ENCODE measurements at places on chromosomes 13 and 19.

- DNase-seq: no peak
Measured at GRCh38 chr13:39729156-39729555, 73.7 kb downstream of the COG6 start.

- no peak for DNase-seq
Measured at GRCh38 chr19:50500060-50500752, 10.8 kb downstream of the JOSD2 start.

DNA sequence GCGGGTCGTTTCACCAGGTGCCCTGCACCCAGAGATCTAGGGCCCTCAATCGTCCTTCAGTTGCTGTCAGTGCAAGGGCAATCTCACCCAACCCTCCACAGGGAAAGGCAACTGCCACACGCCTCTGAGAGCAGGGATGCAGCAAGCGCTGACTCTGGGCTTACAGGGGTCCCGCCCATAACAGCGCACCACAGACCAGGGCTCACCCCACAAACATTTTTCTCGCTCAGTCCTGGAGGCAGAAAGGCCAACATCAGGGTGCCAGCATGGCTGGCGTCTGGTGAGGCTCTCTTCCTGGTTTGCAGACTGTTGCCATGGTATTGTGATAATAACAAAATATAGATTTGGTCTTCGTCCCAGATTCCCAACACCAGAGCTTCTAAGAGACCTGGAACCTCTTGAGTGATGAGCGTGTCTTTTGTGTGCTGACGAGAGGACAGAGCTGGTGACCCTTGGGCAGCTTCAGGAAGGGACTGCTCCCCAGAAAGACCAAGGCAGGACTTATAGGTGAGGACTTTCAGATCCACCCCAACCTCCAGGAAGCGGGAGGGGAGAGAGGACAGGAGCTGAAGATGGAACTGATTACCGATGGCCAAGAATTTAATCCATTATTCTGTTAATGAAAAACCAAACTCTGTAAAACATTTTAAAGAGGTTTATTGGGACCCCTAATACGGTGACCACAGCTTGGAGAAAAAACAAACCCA is 51.3 kb downstream of the C13orf46 start:
- DNase-seq: no peak

DNA sequence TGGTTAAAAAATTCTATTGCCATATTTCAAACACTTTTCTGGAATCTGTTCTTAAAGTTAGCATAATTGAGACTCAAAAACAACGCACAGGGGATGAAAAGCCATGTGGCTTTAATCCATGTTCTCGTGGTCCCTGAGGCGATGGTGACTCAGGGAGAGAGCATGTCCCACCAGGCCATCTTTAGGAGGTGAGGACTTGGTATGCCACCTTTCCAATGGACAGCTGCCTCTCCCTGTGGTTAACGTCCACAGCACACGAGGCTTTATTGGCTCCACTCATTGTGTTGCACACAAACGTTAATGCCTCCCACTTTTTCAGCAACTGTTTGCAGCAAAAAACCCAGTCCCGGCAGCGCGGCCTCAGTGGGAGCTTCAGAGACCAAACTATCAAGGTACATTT is 51.4 kb downstream of the EFNB2 start:
- no peak for DNase-seq

GRCh38 chr19:15194938-15195337 is 5.9 kb downstream of the NOTCH3 start:
- DNase-seq: no peak

DNA sequence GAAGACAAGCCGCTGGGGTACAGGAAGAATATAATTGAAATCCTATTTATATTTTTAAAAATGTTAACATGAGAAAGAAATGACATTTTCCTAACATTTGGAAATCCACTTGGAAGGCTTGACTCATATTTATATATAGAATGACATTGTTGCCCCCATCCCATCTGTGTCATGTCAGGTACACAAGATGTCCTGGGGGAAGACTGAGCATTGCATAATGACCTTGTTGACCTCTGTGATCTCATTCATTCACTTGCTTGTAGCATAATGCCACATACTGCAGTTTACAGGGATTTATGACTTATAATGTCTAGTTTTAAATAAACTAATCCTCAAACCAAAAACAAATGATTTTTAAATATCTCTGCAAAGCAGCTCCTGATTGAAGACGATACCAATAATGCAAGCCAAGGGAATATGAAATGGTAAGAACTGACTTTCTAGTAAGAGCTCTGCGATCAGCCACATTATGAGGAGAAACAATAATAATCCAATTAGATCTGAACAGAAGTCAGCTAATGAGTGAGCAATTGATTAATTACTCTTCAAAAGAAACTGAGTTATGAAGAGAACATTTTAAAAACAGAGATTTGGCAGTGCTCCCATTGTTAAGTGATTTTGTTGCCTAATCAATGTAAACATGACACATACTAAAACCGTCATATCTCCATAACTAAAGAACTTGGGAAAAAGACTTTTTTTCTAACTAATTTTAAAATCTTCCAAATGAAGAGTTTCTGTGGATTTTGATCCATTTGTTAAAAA is 21.2 kb upstream of the VWA8 start:
- no peak for DNase-seq

- peak; percentile 34 for DNase-seq
Measured at GRCh38 chr19:4172861-4173473, 9.4 kb downstream of the SIRT6 start.

DNA sequence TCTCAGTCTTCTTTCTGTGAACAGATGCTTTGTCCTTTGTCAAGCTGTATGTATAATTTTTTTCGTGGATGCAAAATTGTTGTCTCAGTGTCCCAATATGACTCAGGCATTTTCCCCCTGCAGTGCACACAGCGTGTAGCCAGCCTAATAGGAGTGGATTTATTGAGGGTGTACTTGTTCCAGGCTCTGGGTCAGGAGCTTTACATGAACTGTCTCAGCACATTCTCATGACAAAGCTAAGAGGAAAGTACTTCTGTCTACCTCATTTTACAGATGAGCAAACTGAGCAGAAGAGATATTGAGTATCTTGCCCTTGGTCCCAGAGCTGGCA is 50.8 kb downstream of the STK24 start:
- no peak for DNase-seq

DNA sequence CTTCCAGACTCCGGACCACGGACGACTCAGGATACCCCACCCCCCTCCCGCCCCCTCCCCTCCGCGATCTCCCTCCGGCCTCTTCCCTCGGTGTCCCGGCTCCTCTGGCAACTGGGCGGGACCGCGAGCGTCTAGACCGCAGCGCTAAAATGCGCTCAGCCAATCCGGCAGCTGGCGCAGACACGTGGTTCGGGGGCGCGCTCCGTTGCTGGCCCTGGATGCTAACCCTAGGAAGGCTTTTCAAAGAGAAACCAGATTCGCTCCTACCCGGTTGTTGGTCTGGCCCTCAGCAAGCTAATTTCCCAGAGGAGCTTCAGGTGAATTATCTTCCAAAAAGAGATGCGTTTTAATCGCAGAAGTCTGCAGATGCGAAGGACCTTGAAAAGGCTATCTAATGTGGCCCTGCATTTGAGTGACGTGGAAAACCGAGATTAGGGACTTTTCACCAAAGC is at the start of gene DZIP1:
Gene DZIP1, minus strand, starts transcription at position 106 of the 452 bp plus-strand sequence. CDS start 2,677 bp downstream, outside the sequence.
- no peak for DNase-seq

- no peak for DNase-seq
Measured at GRCh38 chr19:55593096-55593772, 6.1 kb downstream of the FIZ1 start.

GRCh38 chr19:11242864-11243797 is 3.7 kb downstream of the ANGPTL8 start:
- DNase-seq: peak; percentile 77

- no peak for DNase-seq
Measured at GRCh38 chr19:6003976-6004375, 26.0 kb upstream of the RANBP3 start.

- no peak for DNase-seq
Measured at GRCh38 chr19:43626838-43627237, 7.4 kb upstream of the ZNF428 start.

DNA sequence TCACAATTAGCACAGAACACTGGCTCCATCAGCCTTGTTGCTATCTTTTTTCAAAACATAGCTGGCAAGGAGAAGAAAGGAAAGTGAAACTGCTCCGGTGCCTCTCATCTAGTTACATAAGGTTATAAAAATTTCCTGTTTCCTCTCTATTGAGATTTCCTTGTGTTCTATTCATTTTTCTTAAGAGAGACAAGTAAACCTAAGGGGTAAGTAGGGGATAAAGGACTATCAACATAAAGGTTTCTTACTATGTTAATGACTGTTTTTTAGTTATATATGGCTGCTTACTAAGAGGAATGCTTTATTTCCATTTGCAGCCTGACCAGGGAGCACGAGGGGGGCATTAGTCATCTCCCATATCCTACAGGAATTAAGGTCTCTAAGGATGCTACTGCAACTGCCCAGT is 73.2 kb upstream of the MLNR start:
- no peak for DNase-seq

GRCh38 chr19:33621065-33621785 is 528 bp upstream of the CHST8 start:
- no peak for DNase-seq

DNA sequence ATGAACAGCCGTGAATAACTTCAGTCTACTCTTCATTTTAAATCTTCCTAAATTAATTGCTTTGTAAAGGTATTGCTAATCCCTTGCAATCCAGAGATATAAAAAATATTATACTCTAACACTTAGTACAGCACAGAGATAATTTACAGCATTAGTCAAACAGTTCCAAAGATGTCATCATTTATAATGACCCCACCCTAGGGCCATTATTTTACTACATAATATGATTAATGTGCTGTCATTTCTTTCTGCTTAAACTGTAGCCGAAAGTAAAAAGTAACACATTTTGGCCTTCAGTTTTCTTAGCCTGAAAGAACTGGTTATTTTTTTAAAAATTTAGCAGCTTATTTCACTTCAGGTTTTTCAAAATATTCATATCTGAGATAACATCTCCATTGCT is 256.3 kb upstream of the RFC3 start:
- no peak for DNase-seq

- no peak for DNase-seq
Measured at GRCh38 chr13:89150362-89150761, 1479.2 kb downstream of the SLITRK5 start.

DNA sequence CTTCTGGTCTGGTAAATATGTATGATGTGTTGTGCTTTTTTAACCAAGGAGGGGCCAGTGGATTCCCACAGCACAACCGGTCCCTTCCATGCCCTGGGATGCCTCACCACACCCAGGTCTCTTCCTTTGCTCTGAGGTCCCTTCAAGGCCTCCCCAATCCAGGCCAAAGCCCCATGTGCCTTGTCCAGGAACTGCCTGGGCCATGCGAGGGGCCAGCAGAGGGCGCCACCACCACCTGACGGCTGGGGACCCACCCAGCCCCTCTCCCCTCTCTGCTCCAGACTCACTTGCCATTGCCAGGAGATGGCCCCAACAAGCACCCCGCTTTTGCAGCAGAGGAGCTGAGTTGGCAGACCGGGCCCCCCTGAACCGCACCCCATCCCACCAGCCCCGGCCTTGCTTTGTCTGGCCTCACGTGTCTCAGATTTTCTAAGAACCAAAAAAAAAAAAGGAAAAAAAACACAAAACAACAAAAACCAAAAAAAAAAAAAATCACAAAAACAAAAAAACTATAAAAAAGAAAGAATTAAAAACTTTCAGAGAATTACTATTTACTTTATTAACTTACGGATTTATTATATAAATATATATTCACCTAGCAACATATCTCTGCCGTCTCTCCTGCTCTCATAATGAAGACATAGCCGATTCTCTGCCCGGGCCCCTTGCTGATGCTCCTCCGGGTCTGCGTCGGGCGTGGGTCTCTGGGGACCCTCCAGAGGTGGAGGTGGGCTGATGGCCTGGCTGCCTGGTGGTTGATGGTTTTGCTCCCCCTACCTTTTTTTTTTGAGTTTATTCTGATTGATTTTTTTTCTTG is 14.4 kb downstream of the CAPN12 start:
- DNase-seq: peak; percentile 49

GRCh38 chr13:99087954-99088491 is 110.2 kb upstream of the DOCK9 start:
- DNase-seq: no peak

- DNase-seq: no peak
Measured at GRCh38 chr13:114025714-114026431, 52.0 kb upstream of the C13orf46 start.

GRCh38 chr13:66951426-66951825 is 278.7 kb downstream of the PCDH9 start:
- DNase-seq: no peak

DNA sequence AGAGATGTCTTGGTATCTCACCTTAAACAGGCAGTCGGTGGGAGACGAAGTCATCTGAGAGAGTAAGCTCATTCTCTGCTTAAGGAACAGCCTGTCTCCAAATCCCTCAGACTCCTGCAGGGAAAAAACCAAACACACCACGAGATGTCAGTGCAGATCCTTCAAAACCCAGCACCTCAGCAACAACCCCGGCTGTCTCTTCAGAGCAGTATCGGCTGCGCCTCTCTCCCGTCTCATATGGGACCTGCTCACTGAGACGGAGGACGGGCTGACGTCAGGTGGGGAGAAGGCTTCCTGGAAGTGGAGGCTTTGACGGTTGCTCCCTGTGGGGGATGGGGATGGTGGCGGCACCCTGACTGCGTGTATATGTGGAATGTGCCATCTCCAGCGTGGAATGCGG is 43.6 kb downstream of the ANKRD27 start:
- no peak for DNase-seq

DNA sequence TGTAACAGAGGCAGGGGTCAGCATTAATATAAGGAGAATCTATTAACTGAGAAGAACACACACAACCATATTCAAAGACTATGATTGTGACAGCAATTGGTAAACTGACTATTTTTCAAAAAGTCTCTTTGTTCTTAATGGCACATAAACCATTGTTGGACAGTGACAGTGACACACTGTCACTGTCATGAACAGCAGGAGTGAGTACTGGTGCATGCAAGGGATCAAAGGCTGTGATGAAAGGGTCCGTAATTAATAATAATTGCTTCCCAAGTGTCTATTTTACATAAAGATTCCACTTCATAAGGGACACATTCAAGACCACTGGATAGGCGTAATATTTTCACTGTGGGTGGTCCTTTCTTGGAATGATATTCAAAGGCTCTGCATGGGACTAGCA is 50.7 kb downstream of the LHFPL6 start:
- no peak for DNase-seq

GRCh38 chr19:7850000-7850813 is 20.2 kb downstream of the EVI5L start:
- DNase-seq: no peak

GRCh38 chr19:15390814-15391213 is 11.2 kb upstream of the AKAP8 start:
- DNase-seq: no peak

GRCh38 chr13:19632915-19633478 is 462 bp upstream of the MPHOSPH8 start:
- no peak for DNase-seq

GRCh38 chr13:95235199-95235756 is 66.0 kb downstream of the ABCC4 start:
- DNase-seq: no peak

GRCh38 chr19:35070471-35070870 is 28.9 kb downstream of the HPN start:
- DNase-seq: no peak

- no peak for DNase-seq
Measured at GRCh38 chr13:33868343-33868994, 50.5 kb downstream of the RFC3 start.
